ENCODE measurements at places on chromosomes 5 and 9.

DNA sequence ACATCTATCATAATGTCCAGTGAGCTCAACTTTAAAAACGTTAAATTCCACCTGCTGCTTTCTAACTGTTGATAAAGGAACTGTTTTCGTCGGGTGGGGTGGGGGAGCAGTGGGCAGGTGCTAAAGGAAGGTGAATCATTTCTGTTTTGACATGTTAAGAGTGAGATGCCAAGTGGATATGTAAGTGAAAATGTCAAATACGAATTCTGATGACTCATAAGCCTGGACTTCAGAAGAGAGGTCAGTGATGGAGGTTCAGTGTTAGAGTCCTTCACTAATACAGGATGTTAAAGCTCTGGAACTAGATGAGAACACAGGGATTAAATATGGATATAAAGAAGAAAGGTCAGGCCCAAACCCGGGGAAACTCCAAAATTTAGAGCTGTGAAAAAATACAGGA is 617.9 kb upstream of the CTNND2 start:
- no peak for DNase-seq

DNA sequence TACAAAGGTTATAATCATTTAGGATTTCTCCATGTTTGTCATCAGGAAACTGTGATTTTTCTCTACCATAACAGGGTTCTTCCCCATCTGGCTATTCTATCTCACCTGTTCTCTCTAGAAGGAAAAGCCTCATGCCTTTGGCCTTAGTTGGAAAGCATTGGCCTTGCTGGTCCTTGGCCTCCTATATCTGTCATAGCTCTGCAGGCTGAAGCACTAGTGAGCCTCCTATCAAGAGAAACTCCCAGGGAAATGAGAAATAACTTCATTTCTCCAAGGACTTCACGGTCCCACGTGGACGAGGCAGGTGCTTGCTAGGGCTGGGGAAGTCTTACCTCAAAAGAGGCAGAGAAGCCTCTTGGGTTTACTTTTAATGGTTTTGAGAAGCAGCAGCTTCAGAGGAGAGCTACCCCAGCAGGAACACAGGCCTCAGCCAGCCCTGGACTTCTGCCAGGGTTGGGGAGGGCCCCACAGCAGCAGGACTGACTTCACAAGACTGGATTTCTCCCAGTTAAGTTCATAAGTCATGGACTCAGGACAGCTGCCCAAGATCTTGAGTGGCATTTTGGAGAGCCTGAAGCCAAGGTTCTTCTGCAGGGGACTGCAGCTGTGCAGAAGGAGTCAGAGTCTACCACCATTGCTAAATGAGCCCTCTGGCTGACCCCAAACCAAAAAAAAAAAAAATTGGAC is 15.8 kb upstream of the PSAT1 start:
- DNase-seq: no peak

- no peak for DNase-seq
Observed at GRCh38 chr9:127724012-127724411, 8.1 kb downstream of the TTC16 start.

DNA sequence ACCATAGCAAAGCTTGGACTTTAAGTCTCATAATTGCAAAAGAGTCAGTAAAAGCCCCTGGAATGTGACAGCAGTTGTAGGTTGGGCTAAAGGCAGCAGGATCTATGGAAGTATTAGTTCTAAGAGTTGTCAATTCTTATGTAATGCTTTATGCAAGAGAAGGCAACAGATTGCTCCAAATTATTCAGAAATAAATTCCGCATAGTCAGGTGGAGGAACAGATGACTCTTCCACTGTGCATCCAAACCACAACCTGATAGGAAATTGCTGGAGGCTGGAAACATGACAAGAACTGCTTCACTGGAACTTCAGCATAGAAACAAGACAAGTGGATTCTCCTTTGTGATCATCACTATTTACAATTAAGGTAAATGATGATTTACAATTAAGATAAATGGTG is 101.0 kb downstream of the STARD4 start:
- DNase-seq: no peak

GRCh38 chr5:144205141-144205551 is 34.5 kb downstream of the KCTD16 start:
- no peak for DNase-seq

DNA sequence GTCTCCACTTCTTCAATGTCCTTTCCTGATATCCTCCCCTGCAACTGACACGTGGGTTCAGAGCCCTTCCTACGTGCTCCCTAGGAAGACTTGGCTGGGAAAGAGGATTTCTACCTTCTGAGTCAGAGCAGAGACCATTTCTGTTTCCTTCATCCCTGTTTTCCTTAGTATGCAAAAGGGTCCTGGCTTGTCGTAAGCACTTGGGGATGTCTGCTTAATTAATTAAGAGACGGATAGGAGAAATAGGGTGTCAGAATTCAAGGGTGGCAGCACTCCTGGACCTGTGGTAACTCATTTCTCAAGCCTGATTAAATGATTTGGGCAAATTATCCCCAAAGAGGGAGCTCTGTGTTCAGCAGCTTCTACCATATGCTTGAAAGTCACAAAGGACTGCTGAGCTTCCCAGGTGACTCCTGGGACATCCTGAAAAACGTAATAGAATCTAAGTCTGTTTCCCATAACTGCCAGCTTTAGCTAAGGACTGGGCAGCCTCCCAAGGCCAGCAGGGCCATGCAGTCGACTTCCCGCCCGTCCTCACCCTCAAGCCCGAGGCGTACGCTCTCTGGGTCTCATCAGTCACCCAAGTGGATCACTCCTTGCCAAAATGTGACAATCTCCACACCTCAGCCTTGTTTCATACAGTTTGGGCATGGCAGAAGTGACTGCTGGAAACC is 20.5 kb downstream of the ABCA1 start:
- DNase-seq: no peak

DNA sequence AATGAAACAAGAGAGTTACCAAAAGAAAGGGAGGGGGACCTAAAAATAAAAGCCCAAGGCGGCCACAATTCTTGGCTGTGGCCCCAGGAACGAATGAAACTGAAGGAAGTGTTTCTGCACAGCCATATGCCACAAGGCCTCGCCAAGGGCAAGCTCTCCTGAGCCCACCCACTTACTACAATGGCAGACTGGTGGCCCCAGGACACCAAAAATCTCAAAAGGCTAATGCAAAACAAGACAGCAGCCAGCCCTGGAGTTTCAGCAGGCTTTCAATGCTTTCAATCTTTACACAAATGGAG is 4.0 kb downstream of the CAMSAP1 start:
- DNase-seq: no peak

DNA sequence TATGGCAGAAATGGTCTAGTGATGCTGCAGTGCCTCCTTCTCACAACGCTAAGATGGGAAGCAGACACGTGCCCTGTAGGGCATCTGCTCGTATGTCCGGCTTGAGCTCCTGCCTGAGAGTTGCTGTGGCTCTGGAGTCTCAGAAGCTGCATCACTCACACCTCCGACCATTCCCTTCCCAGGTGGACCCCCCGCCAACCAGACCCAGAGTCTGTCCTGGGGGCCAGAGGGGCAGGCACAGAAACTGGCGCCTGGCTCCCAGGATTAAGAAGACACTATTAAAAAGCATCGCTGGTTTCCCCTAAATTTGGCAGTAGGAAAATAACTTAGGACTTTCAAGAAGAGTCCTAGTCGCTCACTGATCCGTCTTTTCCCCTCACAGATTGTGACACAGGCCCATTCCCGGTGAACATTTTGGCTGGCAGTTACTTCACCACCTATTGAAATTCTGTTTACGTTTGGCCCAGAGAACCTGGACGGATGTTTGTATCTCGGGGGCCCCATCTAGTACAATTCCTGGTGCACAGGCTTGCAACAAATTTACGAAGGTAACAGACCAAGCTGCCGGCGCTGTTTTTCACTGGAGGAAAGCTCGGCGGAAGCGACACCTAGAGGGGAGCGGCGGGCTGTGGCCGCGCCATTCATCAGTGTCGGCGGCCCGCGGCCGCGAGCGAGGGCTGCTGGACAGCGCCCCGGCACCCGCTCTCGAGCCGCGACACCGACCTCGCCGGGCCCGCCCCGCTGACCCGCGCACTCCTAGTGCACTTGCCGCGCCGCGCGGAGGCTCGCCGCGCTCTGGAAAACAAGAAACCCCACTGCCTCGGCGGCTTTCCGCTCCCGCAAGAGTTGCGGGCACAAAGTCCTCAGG is 1.6 kb downstream of the FSTL4 start:
- DNase-seq: no peak

GRCh38 chr5:64690417-64691151 is at the start of gene SHISAL2B:
SHISAL2B (plus strand) TSS chr5:64690503; CDS start chr5:64690624, 121 bp downstream.
- no peak for DNase-seq

- no peak for DNase-seq
Observed at GRCh38 chr5:179805529-179806249, 977 bp downstream of the MGAT4B start.

DNA sequence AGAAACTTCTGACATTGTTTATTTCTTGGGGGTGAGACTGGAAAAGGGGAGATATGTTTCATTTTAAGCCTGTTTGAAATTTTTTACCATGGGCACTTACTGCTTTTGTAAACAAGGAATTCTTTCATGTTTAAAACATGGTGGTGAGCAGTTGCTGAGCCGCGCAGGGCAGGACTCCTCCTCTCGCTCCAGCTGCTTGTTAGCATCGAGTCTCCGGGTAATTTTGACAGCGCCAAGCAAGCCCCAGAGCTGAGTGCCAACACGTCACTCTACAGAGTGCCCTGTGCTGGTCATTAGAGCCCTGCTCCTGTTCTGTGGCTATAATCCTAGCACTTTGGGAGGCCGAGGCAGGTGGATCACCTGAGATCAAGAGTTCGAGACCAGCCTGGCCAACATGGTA is 116.5 kb upstream of the MSX2 start:
- DNase-seq: no peak

DNA sequence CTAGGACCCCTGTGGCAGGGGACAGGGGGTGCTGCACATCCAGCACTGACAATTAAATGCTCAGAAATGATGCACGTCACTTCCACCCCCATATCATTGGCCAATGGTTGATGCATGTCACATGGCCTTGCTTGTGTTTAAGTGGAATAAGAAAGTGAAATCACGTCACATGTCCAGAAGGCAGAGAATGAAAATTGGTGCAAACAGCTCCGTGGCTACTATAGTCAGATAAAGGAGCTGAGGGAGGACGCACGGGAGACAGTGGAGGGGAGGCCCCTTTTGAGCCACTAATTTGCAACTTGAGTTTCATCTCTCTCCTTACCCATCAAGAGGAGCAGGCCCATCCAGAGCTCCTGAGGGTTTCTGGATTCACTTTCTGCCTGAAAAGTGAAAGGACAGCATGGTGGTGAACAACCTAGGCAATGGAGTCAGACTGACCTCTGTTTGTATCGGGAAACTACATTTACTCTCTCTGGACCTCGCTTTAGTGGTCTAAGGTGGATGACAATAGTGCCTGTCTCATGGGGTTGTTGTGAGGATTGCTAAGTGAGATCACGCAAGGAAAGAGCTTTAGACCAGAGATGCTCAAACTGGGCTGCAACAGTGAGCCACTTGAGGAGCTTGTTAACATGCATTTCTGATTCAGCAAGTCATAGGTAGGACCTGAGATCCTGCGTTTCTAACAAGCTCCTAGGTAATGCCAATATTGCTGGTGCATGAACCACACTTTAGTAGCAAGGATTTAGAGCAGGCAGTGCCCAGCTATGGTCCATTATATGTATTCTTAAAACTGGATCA is 133.9 kb upstream of the ADRA1B start:
- no peak for DNase-seq

DNA sequence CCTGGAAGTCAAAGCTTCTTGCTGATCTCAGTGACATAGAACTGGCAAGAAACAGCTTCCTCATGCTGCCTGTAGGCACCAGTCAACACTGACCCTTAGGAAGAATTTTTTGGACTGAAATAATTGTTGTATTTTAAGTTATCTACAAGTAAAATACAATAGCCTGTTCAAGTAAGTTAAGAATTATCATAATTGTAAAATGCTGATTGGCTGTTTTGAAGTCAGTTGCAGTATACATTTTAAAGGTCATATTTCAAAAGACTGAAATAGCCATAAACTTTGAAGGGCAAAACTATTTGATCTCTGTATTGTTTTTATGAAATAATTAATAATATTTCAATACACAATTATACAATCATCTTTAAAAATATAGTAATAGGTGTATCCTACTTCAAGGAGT is 794.9 kb downstream of the MAT2B start:
- DNase-seq: no peak

- no peak for DNase-seq
Observed at GRCh38 chr9:128903871-128904620, 16.7 kb upstream of the PHYHD1 start.

DNA sequence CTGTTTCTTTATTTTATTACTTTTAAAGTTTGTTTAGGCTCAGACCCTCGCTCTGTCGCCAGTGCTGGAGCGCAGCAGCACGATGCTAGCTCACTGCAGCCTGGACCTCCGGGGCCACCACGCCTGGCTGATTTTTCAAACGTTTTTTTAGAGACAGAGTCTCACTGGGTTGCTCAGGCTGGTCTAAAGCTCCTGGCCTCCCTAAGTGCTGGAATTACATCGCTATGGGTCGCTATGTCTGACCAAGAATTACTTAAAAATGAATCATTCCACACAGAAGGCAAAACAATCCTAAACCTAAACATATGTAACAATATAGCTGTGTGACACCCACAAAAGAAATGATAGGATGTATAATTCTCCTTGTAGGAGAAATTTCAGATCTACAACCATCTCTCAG is 86.9 kb upstream of the SIMC1 start:
- no peak for DNase-seq

DNA sequence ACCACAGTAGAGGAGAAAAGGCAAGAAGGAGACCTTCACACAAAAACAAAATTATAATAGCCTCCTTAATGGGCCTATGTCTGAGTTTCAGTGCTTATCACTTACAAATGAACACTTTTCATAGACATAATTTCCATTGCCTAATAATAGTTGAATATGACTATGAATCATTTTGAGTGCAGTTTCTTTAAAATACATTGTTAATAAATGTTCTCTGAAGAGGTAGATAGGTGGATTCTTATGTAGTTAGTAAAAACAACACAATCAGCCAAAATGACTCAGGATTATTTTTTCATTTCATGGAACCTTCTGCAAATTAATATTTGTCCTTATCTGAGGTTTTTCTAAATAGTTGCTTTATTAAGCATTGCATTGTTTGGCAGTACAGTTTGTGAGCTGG is 45.6 kb downstream of the DAPK1 start:
- no peak for DNase-seq

DNA sequence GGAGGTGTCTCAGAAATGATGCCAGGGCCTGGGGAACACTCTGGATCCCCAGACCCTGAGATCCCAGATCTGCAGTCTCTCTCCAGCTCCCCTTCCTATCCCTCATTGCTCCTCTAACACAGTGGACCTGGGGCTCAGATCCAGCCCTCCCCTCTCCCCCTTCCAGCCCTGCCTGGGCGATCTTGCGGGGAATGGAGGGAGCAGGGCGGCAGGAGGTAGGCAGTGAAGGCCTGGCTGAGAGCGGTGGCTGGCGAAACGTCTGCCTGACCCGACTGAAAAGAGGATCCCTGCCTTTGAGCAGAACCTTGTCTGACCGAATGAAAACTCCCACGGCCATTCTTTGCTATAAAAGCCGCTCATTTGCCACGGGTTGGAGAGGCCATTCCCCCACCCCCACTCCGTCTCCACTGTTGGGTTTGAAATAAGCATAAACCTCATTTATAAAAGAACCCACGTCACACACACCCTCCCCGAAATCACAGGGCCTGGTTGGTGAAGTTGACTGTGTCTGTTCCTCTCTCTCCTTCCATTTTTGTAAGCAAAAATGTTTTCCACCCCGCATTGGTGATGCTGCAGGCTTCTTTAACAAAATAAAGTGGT is 8.8 kb downstream of the MSX2 start:
- no peak for DNase-seq

GRCh38 chr9:130979591-130980385 is 29.2 kb upstream of the LAMC3 start:
- DNase-seq: no peak
